ENCODE measurements at places on chromosomes 11 and 22.
A peak's percentile ranks its signal among the peaks of the same experiment; 100 is the strongest.

DNA sequence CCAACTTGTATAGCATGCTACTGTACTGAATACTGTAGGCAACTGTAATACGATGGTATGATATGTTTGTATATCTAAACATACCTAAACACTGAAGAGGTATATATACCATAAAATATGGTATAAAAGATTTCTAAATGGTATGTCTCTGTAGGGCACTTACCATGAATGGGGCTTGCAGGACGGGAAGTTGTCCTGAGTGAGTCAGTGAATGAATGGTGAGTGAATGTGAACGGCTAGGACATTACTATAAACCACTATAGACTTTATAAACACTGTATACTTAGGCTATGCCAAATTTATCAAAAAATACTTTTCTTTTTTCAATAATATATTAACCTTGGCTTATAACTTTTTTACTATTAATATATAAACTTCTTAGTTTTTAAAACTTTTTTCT is 66.8 kb downstream of the ZC3H12C start:
- no peak for DNase-seq

GRCh38 chr11:34886609-34887008 is 29.6 kb downstream of the APIP start:
- DNase-seq, result no peak

GRCh38 chr11:79742176-79742575 is 301.3 kb upstream of the TENM4 start:
- no peak for DNase-seq

DNA sequence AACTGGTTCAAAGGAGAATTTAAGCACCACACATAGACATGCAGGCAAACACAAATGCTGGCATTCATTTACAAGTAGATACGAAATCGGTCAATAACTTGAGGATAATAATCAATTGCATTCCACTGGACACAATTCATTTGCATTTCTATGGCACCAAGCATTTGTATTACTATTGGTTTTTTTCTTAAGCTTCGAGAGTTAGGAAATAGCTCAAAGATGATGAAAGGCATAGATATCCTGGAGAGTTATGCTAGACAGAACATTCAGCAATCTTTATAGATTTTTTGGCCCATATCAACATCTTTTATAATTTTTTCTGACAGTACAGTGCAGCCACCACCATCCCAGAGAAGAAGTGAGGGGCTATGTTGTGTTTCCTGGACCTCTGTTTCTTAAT is 544.4 kb downstream of the MIAT start:
- no peak for DNase-seq

GRCh38 chr11:116110802-116111201 is 606.6 kb upstream of the CADM1 start:
- no peak for DNase-seq

DNA sequence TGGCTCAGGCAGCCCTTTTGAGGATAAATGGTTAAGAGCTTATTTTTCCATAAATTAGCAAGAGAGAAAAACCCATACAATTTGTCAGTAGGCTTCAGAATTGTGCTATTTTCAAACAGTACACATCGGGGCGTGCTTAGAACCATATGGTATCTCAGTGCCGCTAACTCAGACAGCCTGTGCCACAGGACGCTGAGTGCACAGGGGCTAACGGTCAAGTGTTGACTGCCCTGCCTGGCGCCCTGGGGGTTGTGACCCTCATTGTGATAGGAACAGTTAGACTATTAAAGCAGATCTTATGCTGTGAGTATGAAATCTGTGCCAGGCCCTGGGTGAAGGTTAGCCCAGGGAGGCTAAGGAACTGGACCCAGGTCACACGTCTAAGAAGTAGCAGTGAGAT is 1519.7 kb downstream of the BRD1 start:
- no peak for DNase-seq

DNA sequence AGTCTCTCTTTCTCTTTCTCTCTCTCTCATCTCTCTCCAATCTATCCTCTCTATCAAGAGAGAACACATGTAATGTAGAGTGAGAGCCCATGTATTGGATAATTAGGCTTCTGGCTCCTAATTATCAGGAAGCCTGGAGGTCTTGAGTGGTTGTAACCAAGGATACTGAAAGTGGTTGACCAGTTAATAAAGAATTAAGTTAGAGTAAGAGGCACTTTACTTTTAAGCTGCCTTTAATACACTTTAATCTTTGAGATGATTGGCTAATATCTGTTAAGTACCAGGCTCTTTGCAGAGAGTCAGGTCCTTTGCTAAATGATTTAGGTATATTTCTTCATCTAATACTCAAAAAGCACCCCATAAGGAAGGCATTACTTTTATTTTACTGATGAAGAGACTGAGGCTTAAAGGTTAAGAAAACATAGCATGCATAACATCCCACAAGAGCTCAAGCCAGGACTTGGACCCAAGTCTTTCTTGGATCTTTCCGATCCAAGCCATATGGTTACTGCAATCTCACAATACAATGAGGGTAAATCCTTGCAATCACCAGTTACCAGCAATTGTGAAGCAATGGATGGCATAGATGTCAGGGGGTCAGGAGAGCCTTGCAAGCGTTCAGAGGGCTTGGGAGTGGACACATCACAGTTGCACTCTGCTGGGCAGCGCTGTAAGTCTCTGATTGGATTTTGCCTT is 22.1 kb downstream of the CD44 start:
- no peak for DNase-seq

- no peak for DNase-seq
These were observed 66.2 kb upstream of the NECTIN1 start for GRCh38 chr11:119795231-119795630.

- peak; percentile 1 for DNase-seq
These were observed 74.6 kb upstream of the KCNQ1OT1 start for GRCh38 chr11:2774173-2775082.

DNA sequence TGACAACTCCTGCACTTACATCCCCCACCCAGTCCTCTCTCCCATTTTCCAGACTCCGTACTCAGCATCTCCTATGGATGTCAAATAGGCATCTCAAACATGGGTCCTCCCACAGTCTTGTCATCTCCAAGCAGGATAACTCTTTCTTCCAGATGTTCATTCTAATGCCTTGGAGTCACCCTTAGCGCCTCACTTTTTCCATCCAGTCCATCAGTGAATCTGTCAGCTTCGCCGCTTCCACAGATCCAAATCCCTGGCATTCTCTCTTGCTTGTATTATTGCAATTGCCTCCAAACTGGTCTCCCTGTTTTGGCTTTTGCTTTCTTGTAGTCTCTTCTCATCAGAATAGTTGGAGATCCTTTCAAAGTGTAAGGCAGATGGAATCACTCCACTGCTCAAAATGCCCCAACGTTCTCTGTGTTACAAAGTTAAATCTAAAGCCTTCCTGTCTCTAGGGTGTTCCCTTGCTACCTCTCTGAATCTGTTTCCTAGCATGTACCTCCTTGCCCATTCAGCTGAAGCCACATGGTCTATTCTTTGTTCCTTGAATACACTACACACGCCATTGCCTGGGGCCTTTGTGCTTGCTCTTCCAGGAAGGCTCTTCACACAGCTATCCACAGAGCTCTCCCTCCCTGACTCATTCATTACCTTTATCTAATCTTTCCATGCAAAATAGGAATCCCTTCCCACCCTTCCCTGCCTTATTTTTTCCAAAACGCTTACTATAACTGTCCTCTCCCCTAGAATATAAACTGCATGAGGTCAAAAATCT is 64.8 kb downstream of the UBASH3B start:
- DNase-seq, result no peak

GRCh38 chr11:23755769-23756168 is 741.1 kb upstream of the LUZP2 start:
- no peak for DNase-seq

DNA sequence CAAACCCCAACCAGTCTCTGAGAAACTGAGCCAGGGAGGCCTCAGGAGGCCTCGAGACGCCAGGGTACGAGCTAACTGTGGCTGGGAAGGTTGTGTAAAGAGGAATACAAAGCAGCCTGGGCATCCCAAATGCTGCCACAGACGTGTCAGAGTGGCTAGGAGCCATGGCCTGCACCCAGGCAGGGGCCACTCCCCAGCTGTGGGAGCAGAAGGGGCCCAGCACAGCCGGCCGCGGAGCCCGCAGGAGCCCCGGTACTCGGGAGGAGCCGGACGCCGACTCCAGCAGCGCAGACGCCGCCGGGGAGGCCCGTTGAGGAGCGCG is 349.8 kb upstream of the B3GAT1 start:
- no peak for DNase-seq

GRCh38 chr11:29432719-29433325 is 584.0 kb downstream of the KCNA4 start:
- no peak for DNase-seq

DNA sequence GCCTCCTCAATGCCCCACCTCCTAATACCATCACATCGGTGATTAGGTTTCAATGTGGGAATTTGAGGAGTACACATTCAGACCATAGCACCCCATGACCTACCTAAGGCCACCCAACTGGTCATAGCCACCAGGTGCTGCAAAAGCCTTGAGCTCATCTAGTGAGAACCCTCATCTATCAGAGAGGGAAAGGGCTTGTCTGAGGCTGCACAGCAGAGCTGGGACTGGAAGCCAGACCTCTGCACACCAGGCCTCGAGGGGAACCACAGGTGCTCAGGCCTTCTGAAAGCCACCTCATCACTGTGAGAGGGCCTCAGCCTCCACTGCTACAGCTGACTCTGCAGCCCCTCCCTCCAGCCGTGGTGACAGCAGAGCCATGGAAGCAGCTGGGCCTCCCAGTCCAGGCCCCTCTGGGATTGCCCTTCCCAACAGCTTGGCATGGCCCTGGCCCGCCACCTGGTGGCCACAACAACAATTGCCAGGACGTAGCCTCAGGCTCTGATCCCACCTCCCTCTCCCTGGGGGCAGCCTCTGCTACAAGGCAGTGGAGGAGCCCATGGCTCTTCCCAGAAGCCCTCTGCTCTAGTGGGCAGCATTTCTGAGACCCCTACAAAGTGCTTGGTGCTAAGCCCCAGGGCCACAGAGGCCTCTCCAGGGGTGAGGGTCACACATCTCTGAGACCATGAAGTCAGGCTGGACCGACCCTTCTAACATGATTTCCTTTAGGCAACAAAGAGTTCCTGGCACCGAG is 41.0 kb upstream of the PRDM11 start:
- peak; percentile 61 for DNase-seq

DNA sequence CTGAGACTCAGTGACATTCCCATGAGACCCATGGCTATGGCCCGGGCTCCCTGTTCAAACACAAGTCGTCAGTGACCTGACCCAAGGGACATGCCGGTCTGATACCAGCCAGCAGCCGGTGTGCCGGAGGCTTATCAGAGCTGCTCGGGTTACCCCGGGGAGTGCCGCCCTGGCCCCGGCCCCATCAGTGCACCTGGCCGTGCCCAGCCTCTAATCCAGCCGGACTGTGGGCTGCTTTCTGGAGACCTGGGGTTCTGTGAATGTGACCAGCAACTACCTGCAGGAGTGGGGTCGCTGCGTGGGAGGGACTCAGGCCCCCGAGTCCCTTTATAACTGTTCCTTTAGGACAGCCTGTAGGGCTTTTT is 52.7 kb downstream of the LINC01488 start:
- no peak for DNase-seq

DNA sequence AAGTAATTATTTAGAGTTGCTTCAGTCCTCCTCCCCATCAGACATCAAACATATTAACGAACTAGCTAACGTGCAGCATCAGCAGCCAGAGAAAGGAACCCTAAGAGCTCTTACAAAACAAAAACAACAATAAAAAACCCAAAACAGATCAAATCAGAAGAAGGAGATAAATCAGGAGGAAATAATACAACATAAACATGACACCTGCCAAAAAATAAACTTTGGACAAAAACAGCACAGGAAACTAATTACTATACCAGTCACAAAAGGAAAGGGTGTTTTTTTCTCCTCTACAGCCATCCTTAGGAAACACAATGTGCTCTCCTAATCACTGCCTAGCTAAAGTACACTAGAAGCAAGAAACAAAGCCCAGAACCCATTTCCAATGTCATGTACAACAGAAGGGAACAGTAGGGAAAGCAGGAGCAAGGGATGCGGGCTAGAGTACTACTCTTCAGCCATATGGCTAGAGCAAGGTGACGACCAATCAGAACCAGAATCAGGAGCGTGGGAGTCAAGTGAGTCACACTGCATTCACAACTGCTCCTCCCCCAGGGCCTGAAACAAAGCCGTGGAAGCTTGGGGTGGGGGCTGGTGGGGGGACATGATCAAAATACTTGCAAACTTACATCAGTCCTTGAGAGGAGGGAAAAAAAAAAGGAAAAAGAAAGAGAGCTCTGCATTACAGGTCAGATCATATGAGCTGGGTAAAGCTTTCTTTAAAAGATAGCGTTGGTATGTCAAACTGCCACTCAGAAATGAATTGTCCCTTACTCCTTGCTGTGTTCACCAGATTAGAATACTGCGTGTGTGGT is 60.4 kb downstream of the LARGE2 start:
- peak; percentile 8 for DNase-seq

GRCh38 chr22:49429066-49429465 is 398.6 kb downstream of the BRD1 start:
- DNase-seq, result no peak

DNA sequence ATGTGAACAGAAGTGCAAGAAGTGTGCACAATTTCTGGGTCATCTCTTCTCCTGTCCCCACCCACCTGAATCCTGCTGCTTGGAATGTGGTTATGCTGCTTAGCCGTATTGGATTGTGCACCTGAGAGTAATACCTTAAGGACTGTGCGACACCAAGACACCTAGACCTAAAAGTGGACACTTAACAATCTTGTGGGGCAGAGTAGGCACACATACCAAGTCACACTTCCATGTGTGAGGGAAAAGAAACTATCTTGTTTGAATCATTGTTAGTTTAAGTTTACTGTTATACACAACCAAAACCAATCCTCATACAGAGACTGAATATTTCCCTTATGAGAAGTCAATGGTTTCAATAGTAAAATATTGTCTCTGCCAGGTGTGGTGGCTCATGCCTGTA is 93.7 kb downstream of the CCDC83 start:
- DNase-seq, result no peak

- no peak for DNase-seq
These were observed 10.8 kb downstream of the FAM227A start for GRCh38 chr22:38645430-38645829.

GRCh38 chr11:71500601-71501021 is 26.5 kb upstream of the KRTAP5-7 start:
- no peak for DNase-seq

DNA sequence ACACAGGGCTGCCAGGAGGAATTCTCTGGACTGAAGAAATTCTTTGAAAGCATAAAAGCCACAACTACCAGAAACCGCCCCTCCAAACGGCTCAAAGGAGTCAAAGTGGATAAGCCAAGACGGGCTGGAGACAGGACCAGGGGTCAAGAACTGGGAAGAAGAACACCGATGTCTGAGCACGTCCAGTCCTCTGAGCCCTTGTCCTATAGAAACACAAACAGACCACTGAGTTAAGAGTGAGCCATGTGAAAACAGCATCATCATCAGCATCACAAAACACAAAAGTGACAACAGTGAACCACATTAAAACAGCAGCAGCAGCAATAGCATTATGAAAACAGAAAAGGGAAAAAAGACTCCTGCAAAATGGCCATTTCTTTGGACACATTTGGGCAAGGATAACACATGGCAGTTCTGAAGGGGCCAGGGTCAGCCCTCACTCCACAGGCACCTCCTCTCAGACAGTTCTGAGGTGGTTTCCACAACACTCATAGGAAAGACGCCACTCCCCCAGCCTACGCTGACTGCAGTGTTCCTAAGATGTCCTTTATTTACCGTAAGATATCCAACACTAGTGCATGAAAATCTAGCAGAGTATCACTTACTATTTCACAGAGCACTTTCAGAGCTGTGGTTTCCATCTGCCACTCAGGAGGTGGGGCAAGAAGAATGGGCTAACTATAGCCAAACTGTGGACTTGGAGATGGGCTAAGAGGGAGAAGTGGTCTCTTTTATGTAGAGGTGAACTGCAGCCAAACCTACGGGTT is 28.6 kb upstream of the YPEL1 start:
- no peak for DNase-seq
